BJ (cell line): ENCODE measurements at places on chromosomes 3 and 15.

- DNase-seq, result no peak
These were observed 107.0 kb downstream of the PTPRG start for GRCh38 chr3:61668317-61668864.

DNA sequence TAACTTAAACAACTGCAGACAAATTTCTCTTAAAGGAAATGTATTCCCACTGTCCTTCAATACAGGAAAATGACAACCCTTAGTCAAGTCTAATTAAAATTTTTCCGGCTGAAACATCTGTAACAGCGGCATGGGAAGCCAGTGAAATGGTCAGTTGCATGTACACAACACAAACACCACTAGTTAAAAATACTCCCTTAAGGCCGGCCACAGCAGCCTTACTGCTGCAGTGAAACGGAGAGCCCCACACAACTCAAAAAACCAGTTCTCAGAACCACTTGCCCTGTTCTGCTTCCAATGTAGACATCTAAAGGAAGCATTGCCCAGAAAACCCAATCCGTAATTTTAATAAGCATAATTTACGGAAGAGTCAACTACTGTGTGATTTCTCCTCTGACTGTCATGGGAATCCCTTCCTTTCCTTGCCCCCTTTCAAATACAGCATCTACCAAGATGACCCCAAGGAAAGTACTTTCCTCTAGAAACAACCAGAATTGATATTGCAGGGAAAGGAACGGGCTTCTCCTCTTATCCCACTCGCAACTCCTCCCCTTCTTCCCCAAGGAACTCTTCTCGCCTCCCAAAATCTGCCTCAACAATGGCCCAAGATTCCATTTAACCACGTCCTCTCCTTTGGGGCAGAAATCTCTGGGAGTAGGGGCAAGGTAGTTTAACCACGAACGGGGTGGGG lies 1.6 kb downstream of the FBN1 start:
- no peak for DNase-seq

- DNase-seq, result no peak
These were observed 339.8 kb upstream of the RARB start for GRCh38 chr3:25088284-25088683.

DNA sequence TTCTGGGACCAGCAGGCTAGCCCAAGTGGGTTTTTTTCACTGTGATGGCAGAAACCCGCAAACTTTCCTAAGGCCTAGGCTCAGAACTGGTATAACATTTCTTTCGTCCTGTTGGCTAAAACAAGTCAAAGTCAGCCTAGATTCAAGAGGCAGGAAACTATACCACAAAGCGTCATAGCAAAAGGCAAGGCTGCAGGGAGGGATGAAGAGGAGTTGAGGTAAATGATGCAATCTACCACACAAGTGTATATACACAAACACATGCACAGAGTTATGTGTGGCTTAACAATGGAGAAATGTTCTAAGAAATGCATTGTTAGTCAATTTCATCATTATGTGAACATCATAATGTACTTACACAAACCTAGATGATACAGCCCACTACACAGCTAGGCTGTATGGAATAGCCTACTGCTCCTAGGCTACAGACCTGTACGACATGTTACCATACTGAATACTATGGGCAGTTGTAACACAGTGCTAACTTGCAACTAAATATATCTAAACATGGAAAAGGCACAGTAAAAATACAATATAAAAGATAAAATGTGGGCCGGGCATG lies 225.6 kb downstream of the TBL1XR1 start:
- no peak for DNase-seq

- DNase-seq, result no peak
These were observed 96.3 kb upstream of the BCL6 start for GRCh38 chr3:187841560-187841959.

DNA sequence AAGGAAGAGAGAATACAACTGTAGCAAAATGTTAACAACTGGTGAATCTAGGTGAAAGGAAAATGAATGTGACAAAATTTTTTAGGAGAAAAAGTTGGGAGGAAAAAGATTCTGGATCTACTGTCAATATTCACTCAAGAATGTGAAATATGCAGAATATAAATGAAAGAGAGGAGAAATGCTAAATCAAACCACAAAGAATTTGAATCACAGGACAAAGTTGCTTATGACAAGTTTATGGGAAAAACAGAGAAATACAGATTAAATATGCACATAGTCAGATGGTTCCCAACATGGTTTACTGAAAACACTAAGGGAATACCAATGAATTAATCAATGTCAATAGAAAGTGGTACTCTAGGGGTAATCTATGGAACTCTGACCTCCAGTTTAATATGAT lies 27.6 kb downstream of the C3orf33 start:
- DNase-seq, result no peak

DNA sequence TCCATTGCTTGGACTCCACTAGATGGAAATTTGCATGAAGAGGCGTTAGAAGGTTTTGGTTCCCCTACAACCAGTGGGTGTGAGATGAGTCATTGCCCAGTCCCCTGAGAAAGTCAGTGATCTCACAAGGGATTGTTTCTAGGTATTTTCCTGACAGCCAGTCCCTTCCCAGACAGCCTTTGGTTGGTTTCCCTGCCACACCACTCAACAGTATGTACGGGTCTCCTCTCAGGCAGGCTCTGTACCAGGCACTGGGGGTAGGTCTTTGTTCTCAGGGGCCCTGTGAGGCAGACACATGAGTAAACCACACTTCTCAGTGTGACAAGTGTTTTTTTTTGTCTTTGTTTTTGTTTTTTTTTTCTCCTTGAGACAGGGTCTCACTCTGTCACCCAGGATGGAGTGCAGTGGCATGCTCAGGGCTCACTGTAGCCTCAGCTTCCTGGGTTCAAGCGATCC lies 4.0 kb downstream of the LAMP3 start:
- no peak for DNase-seq

DNA sequence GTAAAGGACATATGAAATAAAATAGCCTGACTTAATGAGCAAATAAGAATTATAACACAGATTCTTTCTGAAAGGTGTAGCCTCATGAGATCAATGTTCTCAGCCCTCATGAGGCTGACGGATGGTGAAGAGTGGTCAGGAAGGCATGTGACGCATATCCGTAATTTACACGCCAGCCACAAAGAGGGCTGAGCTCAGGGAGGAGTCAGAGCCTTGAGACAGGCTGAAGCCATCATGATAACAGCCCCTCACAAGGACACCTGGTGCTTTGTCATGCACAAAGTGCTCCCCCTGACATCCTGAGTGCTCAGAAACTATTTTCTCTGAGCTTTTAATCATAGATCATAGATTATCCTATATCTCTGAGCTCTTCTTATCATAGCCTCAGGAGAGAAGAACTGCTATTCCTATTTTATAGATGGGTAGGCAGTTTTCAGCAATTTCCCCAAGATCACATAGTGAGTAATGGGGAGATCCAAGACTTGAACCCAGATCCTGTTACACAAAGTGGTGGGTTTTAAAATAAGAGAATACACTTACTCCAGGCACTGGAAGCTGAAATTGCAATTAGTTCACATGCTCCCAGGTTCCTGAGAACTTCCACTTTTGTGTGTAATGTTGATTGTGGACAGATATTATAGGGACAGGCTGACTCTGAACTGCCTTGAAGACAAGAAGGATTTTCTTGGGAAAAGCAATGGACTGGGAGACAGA lies 267.1 kb downstream of the RPLP1 start:
- DNase-seq, result no peak
